ENCODE measurements at places on chromosomes 5 and 9. TPM values are rescaled to one million over a fixed set of nuclear protein-coding genes. Genes with fewer than 3 reads are reported as not detected.

NR5A1 gene
- total RNA-seq, result 0.07 TPM

TNFSF8 gene
- total RNA-seq, result 84.2 TPM

IFNA16 gene
- not detected for total RNA-seq

RANBP17 gene
- total RNA-seq, result not detected

DNA sequence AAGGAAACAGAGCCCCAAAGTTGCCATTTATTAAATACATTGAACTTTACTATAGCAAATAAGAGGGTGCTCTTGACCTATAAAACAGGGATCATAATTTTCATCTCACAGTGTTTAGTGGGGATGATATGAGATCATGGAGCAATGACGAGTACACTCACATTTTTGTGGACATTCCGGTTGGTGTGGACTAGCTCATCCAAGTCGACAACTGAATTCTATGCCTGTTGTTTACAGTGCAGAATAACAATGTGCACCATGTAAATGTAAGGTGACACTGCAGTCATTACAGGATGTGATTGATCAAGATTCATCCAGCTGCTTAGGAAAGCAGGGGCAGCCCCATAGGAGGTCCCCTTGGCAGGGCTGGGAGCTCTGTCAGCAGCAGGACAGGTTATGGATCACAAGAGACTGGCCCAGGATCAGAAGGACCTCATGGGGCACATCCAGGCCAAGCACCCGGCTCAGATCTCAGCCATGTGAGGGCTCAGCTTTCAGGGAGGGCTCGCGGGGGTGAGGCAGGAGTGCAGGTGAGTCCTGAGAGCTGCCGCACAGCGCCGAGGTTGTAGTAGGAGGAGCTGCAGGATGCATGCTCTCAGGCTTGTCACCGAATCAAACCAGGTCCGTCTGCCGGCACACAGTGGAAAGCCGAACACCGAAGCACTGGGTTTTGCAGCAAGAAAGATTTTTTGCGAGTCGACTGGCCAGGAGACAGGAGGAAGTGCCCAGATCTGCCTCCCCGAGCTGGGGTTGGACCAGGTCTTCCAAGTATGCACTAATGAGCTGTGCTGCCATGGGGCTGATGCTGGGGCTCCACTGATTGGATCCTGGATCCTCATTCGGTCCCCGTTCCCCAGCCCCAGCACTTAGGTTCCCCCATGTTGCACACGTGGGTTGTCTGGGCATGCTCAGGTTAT, 28.2 kb downstream of the MRPL36 start:
- no peak for DNase-seq

GRCh38 chr9:22838266-22838665, 391.6 kb downstream of the DMRTA1 start:
- DNase-seq, result no peak

DNA sequence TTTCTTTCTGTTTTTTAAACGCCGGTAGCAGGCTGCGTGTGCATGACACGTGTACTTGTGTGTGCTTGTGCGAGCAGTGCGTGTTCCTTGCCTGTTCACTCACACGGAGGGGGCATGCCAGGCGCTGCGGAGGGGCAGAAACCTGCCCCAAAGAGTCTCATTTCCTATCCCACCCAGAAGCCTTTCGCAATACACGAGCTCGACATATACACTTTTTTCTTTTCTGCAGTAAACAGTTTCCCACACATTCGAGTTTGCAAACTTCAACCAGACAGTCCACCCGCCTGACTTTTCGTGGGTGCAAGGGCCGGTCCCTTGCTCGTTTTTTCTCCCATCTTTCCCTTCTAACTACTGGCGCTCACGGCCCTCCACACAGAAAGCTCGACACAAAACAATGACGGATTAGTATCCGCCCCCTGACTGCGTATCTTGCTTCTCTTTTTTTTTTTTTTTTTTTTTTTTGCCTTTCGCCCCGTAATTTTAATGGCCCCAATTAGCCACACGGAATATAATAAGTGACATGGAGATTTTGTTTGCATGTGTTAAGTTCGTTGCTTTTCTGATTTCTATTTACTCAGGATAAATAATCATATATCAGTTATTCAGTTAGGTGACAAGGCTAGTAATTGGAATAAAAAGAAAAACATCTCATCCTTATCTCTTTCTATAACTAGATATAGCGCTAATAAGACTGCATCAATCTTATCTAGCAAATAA, 5.3 kb upstream of the OTP start:
- no peak for DNase-seq

DNA sequence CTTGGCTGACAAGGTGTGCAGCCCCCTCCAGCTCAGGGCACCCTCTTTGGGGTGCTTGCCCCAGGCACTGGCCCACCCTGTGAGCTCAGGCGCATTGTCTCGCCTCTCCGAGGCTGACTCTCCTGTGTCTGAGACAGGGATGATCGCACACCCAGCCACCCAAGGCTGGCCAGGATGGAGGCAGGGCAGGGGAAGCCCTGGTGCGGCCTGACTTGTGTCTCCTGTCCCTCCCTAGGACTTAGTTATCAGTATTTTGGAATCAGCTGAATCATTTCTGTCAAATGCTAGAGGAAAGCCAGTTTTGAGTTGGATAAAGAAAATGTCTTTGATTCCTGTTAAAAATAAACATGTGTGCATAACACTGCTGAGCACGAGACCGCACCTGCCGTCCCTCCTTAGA, 2.5 kb upstream of the DBH start:
- DNase-seq, result no peak

DNA sequence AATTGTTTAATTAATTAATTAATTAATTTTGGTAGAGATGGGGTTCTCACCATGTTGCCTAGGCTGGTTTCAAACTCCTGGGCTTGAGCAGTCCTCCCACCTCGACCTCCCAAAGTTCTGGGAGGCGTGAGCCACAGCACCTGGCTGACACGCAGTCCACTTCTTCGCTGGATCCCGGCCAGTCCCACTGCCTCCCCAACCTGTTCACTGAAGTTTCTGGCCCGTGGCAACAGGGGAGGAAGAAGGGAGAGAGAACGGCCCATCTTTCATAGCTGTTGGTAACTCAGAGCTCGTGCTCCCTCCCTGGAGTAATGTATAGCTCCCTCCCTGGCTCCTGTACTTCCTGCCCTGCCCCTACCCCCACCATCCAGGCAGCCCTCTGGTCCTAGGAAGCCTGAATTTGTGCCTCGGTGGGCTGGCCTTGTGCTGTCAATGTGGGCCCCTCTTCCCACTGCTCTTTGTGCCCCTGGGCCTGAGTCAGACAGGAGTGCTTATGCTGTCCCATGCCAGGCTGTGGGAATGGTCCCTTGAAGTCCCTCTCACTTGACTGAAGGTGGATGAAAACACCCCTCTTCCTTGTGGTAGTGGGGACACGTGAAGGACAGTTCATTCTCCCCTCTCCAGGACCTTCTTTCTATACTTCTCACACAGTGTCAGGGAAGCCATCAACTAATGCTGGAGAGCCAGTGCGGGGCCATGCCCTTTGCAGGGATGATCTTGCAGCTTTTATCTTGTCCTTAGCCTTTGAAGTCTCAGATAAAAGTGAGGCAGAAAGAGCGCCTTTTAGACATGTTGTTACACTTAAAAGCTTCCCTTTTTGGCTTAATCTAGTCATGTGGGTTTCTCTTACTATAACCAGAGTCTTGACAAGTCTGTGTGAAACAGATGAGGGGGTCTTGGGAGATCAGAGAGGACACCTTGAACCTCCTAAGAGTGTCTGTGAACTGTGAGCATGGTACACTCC, 38.1 kb downstream of the ANGPTL2 start:
- DNase-seq, result no peak
